ENCODE measurements at places on chromosomes 11 and 22. TPM values are rescaled to one million over a fixed set of nuclear protein-coding genes. Genes with fewer than 3 reads are reported as not detected.

DNA sequence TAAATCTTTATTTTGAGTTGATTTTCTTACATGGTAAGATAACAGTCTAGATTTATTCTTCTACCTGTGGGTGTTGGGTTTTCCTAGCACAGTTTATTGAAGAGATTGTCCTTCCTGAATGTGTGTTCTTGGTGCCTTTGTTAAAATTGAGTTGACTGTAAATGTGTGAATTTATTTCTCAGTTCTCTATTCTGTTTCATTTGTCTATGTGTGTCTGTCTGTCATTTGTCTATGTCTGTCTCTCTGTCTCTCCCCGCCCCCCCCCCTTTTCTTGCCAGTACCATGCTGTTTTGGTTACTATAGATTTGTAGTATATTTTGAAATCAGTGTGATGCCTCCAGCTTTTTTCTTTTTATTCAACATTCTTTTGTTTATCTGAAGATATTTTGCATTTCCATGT lies 114.7 kb upstream of the SERPIND1 start:
- no peak overlapping the region for H3K27ac ChIP-seq
- peaks cover 7% of the 10 kb centered on the region for H3K27me3 ChIP-seq
- H3K4me3 ChIP-seq, result no peak overlapping the region
- H3K36me3 ChIP-seq, result no peaks in the 10 kb centered on the region

Gene OTOG
- total RNA-seq, result not detected

Gene OR9G1
- not detected for total RNA-seq

- no peaks in the 10 kb centered on the region for H3K36me3 ChIP-seq
- H3K4me3 ChIP-seq, result no peak overlapping the region
- no peak for DNase-seq
- H3K27ac ChIP-seq, result no peak overlapping the region
These were observed 4.9 kb upstream of the C11orf16 start for GRCh38 chr11:8937659-8938058.

GRCh38 chr11:133636711-133637355 lies 104.5 kb upstream of the OPCML start:
- H3K36me3 ChIP-seq, result no peaks in the 10 kb centered on the region
- H3K4me1 ChIP-seq, result no peaks in the 10 kb centered on the region
- no peak overlapping the region for H3K4me3 ChIP-seq
- H3K27me3 ChIP-seq, result no peaks in the 10 kb centered on the region
- H3K27ac ChIP-seq, result no peak overlapping the region
- DNase-seq, result no peak

- peaks cover 3% of the 10 kb centered on the region for H3K27me3 ChIP-seq
- DNase-seq, result no peak
- no peak overlapping the region for H3K4me3 ChIP-seq
- H3K4me1 ChIP-seq, result no peaks in the 10 kb centered on the region
- no peak overlapping the region for H3K27ac ChIP-seq
These were observed 8.5 kb downstream of the A4GALT start for GRCh38 chr22:42711895-42712837.

GRCh38 chr11:921921-922678 lies 3.6 kb upstream of the AP2A2 start:
- H3K27ac ChIP-seq, result no peak overlapping the region
- peaks cover under 1% of the 10 kb centered on the region for H3K36me3 ChIP-seq

Gene HIKESHI
- 42.3 TPM for total RNA-seq

Gene INSC
- total RNA-seq, result not detected

- no peaks in the 10 kb centered on the region for H3K27me3 ChIP-seq
- no peaks in the 10 kb centered on the region for H3K4me1 ChIP-seq
- no peak overlapping the region for H3K27ac ChIP-seq
- no peak for DNase-seq
- no peak overlapping the region for H3K4me3 ChIP-seq
These were observed 82.8 kb upstream of the HMGXB4 start for GRCh38 chr22:35174401-35175038.

DNA sequence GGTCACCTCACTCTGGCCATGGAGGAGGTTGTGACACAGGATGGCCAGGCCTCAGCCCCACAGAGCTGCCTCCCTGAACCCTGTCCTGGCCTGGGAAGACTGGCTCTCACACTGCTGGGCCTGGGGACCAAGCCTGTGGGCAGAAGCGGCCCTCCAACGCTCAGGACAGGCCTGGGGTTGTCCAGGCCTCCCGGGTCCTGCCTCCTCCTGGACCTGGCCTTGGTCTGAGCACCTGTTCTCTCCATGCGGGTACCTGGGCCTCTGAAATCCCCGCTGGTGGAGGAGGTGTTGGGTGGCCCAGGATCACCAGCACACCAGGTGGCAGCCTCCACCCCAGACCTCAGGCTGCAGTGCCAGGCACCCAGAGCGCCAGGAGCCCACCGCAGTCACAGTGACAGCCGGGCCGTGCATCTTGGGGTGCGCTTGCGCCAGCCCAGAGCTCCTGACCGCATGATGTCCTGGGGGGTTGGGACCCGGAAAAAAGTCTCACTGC lies 16.1 kb upstream of the PIM3 start:
- no peaks in the 10 kb centered on the region for H3K36me3 ChIP-seq
- DNase-seq, result no peak
- no peaks in the 10 kb centered on the region for H3K27me3 ChIP-seq
- H3K27ac ChIP-seq, result no peak overlapping the region
- no peaks in the 10 kb centered on the region for H3K4me1 ChIP-seq
